ENCODE measurements at places on chromosomes 11 and 22.
A peak's percentile ranks its signal among the peaks of the same experiment; 100 is the strongest.

DNA sequence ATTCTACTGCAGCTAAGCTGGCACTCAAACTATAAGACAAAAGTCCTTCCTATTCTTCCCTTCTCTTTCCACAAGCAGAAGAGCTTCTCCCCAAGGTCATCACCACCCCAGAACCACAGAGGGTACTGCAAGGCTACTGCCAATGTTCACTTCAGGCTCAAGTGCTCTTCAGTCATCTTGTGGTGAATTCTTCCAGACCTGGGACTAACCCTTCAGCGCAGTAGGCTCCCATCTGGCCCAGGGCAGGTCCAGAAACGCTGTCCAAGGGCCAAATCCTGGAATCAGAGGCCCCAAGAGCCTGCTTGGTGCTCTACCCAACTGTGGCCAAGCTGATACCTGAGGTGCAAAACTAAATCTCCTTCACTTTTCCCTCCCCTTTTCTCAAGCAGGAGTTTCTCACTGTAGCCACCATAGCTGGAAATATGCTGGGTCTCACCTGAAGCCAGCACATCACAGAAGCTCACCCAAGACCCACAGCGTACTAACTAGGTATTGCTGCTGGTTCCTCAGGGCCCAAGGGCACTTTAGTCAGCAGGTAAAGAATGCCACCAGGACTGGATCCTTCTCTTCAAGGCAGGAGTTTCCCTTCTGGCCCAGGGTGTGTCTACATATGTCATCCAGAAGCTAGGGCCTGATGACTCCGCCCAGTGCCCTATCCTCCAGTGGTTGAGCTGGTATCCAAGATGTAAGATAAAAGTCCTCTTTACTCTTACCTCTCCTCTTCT, 27.8 kb downstream of the FCHSD2 start:
- no peak for DNase-seq

GRCh38 chr11:1072116-1072820, 2.4 kb upstream of the MUC2 start:
- peak; percentile 85 for DNase-seq

DNA sequence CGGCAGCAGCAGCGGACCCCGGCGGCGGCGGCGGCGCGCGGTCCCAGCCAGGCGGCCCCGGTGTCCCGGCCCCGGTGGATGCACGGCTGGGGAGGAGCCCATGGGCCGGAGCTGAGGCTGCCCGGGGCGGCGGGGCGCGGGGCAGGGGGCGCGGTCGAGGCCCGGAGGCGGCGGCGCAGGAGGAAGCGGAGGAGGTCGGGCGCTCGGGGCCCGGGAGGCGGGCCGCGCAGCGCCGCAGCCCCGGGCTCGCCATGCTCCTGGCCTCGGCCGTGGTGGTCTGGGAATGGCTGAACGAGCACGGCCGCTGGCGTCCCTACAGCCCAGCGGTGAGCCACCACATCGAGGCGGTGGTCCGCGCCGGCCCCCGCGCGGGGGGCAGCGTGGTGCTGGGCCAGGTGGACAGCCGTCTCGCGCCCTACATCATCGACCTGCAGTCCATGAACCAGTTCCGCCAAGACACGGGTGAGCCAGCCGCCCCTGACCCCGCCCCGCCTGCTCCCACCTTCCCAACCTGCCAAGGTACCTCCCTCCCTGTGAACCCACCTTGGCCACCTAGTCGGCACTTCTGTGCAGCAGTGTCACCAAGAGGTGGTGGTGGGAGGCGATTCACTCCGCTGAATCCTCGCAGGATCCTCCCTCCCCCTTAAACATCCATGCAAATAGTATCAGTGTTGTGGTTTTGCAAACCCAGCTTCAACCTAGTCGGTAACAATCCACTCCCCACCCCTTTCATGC, 580 bp downstream of the DTX4 start:
- DNase-seq = no peak

DNA sequence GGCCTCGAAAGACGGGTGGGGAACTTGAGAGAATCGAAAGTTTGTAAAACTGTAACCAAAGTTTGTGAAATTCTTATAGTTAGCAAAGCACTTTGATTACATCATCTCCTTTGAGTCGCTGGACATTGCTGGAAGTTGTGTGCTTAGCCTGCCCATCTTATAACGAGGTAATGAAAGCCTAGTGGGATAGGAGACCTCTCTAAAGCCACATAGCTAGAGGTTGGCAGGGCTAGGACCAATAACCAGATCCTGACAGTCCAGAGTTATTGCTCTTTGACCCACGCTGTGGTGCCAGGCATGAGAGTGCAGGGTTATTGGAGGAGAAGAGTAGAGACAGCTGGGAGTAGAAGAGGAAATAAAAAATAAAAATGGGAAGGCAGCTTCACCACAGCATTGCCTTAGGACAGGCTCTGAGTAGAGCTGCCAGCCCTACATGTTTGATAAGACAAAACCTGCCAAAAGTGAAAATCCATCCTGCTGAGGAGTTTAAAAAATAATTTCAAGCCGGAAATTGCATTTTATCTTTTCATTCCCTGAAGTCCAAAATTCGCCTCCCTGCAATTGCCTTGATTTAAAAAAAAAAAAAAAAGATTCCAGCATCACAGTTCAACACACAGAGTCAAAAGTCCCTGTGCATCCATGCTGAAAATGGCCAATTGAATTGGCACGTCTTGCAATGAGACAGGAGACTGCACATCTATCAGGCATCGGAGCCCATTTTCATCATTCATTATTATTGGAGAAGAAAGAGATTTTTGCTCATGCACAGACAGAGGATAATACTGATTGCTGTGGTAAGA, 225.5 kb upstream of the POU2AF2 start:
- no peak for DNase-seq

DNA sequence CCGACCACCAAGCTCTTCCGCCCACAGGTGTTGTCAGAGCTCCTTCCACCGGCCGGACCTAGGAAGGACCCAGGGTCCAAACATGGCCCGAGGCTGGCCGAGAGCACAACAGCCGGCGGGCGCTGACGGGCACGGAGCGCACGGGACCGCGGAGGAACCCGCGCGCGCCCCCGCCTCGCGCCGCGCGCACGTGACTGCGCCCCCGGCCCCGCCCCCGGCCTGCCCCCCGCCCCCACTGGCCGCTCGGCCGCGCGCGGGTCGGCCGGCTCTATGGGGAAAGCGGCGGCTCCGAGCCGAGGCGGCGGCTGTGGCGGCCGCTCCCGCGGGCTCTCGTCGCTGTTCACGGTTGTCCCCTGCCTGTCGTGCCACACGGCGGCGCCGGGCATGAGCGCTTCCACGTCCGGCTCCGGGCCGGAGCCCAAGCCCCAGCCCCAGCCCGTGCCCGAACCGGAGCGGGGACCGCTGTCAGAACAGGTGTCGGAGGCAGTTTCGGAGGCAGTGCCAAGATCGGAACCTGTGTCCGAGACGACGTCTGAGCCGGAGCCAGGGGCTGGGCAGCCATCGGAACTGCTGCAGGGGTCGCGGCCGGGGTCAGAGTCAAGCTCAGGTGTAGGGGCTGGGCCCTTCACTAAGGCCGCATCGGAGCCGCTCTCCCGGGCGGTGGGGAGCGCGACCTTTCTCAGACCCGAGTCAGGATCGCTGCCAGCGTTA, at the start of gene OSBP2:
OSBP2 (plus strand) TSS at position 235 of the 711 bp plus-strand sequence; CDS start at position 271, 36 bp downstream.
- peak; percentile 65 for DNase-seq

- no peak for DNase-seq
These were observed 125.3 kb upstream of the C11orf58 start for GRCh38 chr11:16613262-16613511.

DNA sequence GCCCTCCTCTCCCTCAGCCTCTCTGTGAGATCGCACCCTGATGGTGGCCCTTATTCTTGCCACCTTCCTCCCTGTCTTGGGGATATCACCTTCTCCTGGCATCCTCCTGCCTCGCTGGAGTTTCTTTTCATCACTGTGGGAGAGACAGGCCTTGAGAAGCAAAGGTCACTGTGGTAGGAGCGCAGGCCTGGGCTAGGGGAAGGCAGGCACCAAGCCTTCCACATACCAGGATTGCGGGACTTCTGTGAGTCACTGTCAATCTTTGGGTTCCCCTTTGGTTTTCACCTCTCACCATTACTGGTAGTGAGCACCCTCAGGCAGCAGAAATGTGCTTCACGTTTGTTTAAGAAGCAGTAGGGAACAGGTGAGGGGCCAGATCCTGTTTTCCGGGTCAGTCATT, 31.2 kb upstream of the B3GAT1 start:
- DNase-seq = no peak

DNA sequence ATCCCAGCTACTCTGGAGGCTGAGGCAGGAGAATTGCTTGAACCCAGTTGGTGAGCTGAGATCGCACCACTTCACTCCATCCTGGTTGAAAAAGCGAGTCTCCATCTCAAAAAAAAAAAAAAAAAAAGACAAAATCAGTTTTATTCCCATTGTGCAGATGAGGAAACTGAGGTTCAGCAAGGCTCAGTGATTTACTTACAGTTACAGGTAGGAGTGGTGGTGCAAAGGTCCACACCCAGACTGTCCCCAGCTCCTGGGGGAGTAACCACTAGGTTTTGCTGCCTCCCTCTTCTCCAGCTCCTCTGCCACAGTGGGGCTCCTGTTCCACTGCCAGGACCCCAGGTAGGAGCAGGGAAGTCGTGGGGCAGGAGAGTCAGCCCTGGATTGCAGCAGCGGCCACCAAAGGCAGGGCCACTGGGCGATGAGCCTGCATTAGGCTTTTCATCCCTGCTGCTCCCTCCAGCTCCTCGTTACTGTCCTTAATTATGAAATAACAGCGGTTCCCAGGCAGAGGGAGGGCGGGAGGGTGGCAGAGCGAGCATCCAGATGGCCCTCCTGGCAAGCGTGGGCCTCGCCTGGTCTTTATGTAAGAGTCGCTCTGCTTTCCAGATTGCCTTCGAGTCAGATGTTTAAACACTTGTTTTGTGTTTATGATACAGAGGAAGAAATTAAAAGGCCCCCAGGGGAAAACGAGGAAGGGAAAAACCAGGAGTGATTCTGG, 15.5 kb upstream of the RASD2 start:
- no peak for DNase-seq

GRCh38 chr11:77081976-77082836, 15.4 kb downstream of the CAPN5 start:
- no peak for DNase-seq

DNA sequence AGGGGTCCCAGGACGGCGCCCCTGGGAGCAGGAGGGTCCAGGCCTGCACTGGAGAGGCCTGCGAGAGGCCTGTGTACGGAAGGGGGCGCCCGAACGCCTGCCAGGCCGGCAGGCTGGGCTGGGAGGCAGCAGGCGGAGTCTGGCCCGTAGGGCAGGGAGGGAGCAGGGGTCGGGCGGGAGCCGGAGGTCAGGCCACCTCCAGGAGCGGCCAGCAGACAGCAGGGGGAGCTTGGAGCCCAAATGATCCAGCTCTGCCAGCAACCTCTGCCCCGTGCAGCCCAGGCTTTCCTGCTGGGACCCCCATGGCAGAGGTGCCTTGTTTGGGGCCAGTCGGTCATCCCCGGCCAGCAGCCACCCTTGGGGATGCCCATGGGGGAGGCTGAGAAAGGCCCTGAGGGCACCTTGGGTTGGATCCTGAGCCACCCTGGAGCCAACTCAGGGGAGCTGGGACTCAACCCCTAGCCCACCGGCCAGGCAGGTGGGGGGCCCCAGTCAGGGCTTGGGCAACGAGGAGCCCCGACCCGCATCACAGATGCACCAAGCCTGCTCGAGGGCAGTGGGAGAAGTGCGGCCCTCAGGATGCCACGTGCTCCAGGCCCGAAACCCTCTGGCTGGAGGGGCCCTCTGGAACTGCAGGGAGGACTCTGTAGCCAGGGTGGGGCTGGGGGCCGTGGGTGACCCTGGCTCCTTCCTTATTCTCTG, 9.6 kb upstream of the SYT8 start:
- DNase-seq = peak; percentile 46

DNA sequence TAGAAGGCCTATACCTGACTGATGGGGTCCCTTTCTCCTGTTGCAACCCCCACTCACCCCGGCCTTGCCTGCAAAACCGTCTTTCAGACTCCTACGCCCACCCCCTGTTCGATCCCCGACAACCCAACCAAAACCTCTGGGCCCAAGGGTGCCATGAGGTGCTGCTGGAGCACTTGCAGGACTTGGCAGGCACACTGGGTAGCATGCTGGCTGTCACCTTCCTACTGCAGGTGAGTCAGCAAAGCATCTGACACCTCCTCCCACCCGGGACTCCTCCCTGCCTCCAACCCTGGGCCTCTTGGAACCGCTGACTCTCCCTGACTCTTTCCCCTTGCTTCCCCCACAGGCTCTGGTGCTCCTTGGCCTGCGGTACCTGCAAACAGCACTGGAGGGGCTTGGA, 1.2 kb downstream of the ROM1 start:
- DNase-seq = no peak

DNA sequence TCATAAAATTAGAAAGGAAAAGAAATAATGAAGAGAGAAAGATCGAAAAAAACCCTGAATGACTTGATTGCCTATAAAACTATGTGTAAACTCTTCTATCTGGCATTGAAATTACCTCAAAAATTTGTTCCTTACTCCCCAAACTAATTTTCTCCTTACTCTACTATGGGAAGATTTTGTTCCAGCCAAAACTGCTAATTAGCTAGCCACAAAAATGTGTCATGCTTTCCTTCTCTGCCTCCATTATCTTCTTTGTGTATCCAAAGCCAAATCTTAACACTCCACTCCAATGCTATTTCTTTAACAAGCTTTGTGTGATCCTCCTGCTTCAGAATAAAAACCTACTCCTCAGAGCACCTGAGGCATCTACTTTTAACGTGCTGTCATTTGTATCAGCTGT, 831.2 kb downstream of the METTL15 start:
- no peak for DNase-seq

DNA sequence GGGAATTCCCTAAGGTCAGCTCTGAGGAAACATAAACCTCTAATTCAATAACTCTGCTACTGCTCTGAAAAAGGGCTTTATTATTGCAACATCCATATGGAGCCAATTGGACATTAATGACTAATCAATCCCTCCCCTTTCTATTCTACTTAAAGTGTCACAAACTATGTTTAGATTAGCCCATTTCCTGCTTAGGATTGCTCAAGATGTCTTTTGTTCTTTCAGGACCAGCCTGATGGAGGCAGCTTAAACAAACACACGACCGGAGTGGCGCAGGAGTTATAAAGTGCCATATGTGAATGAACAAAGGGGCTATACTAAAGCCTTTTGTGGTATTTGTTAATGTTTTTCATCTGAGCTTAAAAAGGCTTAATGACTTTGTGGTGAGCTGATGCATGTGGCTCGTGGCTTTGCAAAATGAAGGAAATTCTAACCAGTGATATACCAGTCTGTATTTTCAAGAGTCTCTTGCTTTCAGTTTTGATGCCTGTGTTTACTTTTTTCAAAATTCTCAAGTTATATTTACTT, 354.4 kb downstream of the SOX6 start:
- no peak for DNase-seq

- DNase-seq = peak; percentile 54
These were observed 35.7 kb downstream of the CELSR1 start for GRCh38 chr22:46501701-46502100.

GRCh38 chr11:68430801-68431200, 29.8 kb upstream of the PPP6R3 start:
- no peak for DNase-seq

DNA sequence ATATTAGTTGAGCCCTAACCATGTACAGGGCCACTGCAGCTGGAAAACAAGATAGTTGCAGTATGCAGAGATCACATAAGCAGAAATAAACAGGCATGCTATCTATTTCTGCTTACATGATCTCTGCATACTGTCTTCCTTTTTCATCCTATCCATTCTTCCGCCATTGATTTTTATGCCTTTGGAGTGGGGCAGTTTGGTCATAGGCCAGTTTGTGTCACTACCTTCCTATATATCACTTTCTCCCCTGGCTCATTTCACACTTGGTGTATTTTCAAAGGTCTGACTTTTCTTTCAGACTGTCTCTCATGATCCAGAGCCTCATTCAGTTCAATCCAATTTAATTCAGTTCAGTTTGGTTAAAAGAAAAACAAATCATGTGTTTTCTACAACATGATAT, 829.6 kb downstream of the KCNA4 start:
- no peak for DNase-seq

Measured in lung microvascular endothelial cell (primary cell).